Smooth muscle cell of the coronary artery (primary cell): ENCODE measurements at places on chromosomes 13 and 19. TPM values are rescaled to one million over a fixed set of nuclear protein-coding genes. Genes with fewer than 3 reads are reported as not detected.

The WASF3 gene
- total RNA-seq = 4.9 and 10.0 TPM in 2 replicates

The DZIP1 gene
- total RNA-seq = 25.6 and 27.1 TPM in 2 replicates

The ALG11 gene
- total RNA-seq = 7.6 and 19.2 TPM in 2 replicates

The C13orf42 gene
- not detected in 2 replicates for total RNA-seq
